ENCODE measurements at places on chromosomes 16 and 17. TPM values are rescaled to one million over a fixed set of nuclear protein-coding genes. Genes with fewer than 3 reads are reported as not detected.

DNA sequence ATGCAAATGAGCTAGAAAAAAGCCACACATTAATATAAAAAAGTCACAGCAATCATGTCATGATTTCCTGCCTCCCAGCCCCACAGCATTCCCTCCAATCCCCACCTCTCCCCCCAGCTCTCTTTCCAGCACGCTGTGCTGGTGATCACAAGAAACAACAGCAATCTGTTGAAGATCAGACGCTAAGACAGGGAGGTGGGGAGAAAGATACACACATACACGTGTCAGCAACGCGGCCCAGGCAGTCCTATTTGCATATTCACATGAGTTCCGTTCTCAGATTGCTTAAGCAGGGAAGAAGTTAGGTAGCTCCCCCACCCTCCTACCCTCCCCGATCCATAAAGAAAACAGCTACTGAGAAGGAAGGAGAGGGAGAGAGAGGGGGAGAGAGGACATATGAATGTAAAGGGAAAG lies 405.5 kb upstream of the PSMD7 start:
- DNase-seq = no peak

Gene INTS2
- total RNA-seq = 15.5 TPM

- no peak for DNase-seq
These were observed 17.0 kb upstream of the NTN1 start for GRCh38 chr17:9004132-9004960.

DNA sequence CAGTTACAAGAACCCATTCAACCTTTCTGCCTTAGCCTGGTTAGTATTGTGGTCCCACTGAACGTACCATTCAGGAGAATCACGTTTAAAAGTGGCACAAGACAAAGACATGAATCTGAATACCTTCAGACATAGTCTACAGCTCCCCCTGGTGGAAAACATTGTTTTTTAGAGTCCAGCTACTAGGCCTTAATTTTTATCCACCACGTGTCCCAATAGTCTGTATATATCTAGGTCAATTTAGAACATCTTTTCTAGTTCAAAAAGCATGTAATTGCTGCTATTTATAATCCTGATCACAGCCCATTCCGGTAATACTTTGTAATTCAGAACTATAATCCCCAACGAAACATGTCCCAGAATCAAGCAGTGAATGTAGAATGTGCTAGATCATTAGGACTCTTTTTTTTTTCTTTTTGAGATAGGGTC lies 13.7 kb upstream of the GUCY2D start:
- peak; percentile 77 for DNase-seq

Measured in renal cortical epithelial cell (primary cell).